ENCODE measurements at places on chromosomes 1 and 21.

- DNase-seq = no peak
Measured at GRCh38 chr1:42137766-42138165, 15.4 kb upstream of the GUCA2B start.

DNA sequence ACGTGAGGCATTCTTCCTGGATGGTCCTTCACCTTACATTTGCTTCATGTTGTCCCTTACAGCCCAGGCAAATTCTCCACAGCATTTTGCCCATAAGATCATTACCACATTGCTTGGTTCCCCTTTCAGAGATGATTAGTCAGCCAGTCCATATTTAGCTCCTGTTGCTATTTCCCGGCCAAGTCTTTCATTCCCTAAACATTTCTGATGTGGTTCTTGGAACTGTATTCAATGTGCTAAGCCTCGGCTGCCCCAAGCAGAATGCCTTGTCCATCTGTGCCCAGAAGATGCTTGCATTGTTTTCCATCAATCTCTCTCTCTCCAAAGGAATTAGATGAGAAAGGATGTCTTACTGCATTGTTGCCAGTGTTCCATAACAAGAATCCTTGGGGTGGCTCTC, 420.9 kb upstream of the CAMK1G start:
- DNase-seq = no peak

DNA sequence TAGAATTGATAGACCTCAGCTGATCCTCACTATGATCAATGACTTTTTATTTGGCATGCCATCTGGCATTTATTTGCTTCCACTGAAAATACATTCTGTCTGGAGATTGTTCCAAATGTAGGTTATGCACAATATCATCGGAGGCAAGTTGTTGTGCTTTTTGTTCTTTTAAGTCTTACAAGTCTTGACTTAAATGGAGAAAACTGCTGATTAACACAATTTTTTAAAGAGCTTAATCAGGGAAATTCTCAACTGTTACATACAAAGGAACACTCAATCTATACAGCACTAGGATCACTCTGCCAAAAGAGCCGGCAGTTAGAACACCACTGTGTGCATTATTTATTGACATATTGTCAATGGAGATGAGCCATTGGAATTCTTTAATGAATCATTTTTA, 19.2 kb downstream of the CYYR1 start:
- DNase-seq = no peak

GRCh38 chr1:104264521-104264920, 514.8 kb downstream of the AMY1C start:
- DNase-seq = no peak

GRCh38 chr1:113780374-113781146, 21.3 kb upstream of the PHTF1 start:
- no peak for DNase-seq

All from spinal cord (tissue), 10 donors.